ENCODE measurements at places on chromosomes 12 and 14.

GRCh38 chr12:131057722-131058515 is 104.2 kb downstream of the ADGRD1 start:
- no peak for DNase-seq
- no peaks in the 10 kb centered on the region for H3K4me1 ChIP-seq
- no peaks in the 10 kb centered on the region for H3K27me3 ChIP-seq
- H3K36me3 ChIP-seq: no peaks in the 10 kb centered on the region
- H3K27ac ChIP-seq: no peak overlapping the region
- no peak overlapping the region for H3K4me3 ChIP-seq

DNA sequence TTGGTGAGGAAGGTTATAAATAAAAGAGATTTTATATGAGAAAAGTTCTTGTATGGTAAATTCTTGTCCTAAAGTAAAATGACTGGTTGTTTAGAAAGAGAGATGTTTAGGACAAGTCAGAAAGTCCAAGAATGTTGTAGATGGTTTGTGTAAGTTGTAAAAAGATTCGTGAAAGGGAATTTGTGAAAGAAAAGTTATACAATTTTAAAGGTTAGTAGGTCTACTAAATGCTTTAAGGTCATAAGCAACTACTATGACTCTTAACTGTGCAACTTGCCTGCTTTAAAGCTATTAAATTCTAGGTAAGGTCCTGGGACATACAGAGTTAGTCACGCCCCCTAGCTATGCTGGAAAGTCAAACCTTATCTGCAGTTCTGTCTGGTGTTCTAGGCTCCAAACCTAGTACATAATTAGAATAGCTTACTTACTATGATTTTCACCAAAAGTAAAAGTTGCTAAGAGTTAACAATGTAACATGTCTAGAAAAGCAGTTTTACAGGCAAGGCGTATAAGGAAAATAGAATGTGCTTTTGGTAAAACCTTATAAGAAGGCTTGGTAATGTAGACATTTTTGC is 11.2 kb upstream of the DHRS2 start:
- no peaks in the 10 kb centered on the region for H3K27me3 ChIP-seq
- no peaks in the 10 kb centered on the region for H3K36me3 ChIP-seq
- no peaks in the 10 kb centered on the region for H3K4me1 ChIP-seq
- no peak for DNase-seq
- no peak overlapping the region for H3K4me3 ChIP-seq
- no peak overlapping the region for H3K27ac ChIP-seq

DNA sequence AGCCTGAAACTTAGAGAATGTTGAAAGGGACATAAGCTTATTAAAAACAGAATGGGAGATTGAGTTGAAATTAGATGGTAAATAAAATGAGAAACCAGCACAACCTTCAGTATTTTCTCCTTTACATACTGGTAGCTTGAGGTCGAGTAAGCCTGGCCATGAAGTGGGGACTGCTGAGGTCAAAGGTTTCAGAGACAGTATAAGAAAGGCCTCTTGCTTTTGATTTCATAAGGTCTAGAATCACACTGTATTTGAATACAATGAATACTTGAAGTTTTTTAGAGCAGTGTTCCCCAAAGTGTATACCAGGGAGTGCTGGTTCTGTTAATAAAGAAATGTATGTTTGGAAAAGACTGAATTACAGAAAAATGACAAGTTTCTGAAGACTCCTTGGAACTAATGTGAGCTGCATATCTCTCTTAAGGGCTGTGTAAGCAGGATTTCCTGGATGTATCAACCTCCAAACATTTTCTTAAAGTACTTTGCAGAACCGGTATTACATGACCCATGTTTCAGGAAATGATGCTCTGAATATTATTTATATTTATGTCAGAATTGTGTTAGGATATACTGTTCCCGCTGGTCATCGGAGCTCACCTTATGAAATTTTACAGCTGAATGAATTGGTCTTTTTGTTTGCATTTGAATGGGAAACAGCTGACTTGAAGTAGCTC is 85.0 kb downstream of the AKAP6 start:
- no peaks in the 10 kb centered on the region for H3K27me3 ChIP-seq
- no peaks in the 10 kb centered on the region for H3K4me1 ChIP-seq
- no peaks in the 10 kb centered on the region for H3K36me3 ChIP-seq
- H3K27ac ChIP-seq: no peak overlapping the region

GRCh38 chr14:45526715-45527549 is 273.9 kb upstream of the MIS18BP1 start:
- DNase-seq: peak; percentile 52
- no peak overlapping the region for H3K4me3 ChIP-seq
- no peaks in the 10 kb centered on the region for H3K36me3 ChIP-seq
- H3K4me1 ChIP-seq: peaks cover 2% of the 10 kb centered on the region
- H3K27me3 ChIP-seq: no peaks in the 10 kb centered on the region

DNA sequence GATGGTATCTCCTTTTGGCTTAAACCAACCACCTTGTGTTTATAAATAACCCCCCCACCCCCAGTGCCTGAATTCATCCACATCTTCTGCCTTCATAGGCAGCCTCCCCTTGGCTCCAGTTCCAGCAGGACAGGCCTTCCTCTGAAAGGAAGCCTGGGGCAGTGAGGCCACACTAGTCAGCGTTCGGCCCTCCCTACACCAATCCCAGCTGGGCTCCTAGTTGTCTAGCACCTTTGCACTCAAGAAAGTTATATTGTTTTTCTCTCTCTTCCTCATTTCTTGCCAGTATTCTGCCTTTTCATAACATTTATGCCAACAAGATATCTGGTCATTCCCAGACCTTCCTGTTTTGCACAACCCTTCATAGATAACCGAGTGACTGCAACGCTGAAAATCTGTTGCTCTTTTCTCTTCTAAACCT is 73.1 kb upstream of the ACTN1 start:
- no peaks in the 10 kb centered on the region for H3K27me3 ChIP-seq
- no peak for DNase-seq
- peaks cover 9% of the 10 kb centered on the region for H3K36me3 ChIP-seq
- no peak overlapping the region for H3K27ac ChIP-seq

GRCh38 chr14:63257299-63257698 is 53.1 kb downstream of the RHOJ start:
- H3K27ac ChIP-seq: no peak overlapping the region
- H3K4me1 ChIP-seq: no peaks in the 10 kb centered on the region
- DNase-seq: no peak
- no peaks in the 10 kb centered on the region for H3K36me3 ChIP-seq

- DNase-seq: no peak
- H3K27me3 ChIP-seq: peaks cover 3% of the 10 kb centered on the region
These were observed 75.5 kb upstream of the OTX2 start for GRCh38 chr14:56885825-56886224.

DNA sequence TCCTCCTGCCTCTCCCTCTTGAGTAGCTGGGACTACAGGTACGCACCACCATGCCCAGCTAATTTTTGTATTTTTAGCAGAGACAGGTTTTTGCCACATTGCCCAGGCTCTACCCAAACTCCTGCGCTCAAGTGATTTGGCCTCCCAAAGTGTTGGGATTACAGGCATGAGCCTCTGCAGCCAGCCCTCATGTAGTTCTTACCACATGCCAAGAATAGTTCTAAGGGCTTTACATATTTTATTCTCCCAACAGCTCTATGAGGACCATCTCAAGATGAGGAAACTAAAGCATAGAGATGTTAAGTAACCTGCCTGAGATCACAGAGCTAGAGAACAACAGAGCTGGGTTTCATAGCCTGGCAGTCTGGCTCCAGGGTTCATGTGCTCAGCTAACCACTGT is 37.9 kb upstream of the ALDH2 start:
- no peaks in the 10 kb centered on the region for H3K27me3 ChIP-seq
- DNase-seq: no peak
- no peaks in the 10 kb centered on the region for H3K4me1 ChIP-seq
- no peaks in the 10 kb centered on the region for H3K36me3 ChIP-seq
- H3K27ac ChIP-seq: no peak overlapping the region
- H3K4me3 ChIP-seq: no peak overlapping the region

GRCh38 chr12:104122298-104122697 is 15.7 kb downstream of the NFYB start:
- H3K4me1 ChIP-seq: peaks cover 2% of the 10 kb centered on the region
- no peaks in the 10 kb centered on the region for H3K27me3 ChIP-seq
- no peak overlapping the region for H3K4me3 ChIP-seq
- no peak for DNase-seq
- H3K36me3 ChIP-seq: peaks cover 11% of the 10 kb centered on the region
- H3K27ac ChIP-seq: no peak overlapping the region

DNA sequence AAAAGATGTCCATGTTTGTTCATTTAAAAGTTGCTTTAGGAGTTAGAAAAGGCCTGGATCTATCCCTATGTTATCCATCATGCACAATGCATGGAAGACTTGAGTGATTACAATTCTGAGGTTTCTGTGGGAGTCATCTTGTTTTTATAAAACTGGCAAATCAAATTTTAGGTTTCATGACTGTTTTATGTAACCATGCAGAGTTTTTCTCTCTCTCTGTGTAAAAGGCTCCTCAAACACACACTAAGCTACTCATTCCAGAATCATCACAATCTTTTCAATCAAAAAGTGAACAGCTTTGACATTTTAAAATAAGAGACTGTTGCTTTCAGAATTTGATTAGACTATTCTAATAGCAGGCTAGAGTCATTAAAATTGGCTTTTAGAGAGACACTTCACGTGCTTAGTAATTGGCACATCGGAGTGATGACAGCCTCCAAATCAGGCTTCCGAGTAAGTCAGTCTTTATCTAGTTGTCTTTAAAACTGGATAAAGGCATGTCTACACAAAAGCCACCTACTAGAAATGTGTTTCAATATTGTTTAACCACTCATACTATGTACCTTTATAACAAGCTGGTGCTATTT is 31.9 kb downstream of the PRICKLE1 start:
- no peaks in the 10 kb centered on the region for H3K36me3 ChIP-seq
- peaks cover 4% of the 10 kb centered on the region for H3K27me3 ChIP-seq
- H3K4me1 ChIP-seq: no peaks in the 10 kb centered on the region
- H3K4me3 ChIP-seq: no peak overlapping the region
- no peak for DNase-seq
- H3K27ac ChIP-seq: no peak overlapping the region

GRCh38 chr12:24752763-24753462 is 196.0 kb downstream of the BCAT1 start:
- H3K36me3 ChIP-seq: no peaks in the 10 kb centered on the region
- no peak for DNase-seq
- H3K4me1 ChIP-seq: peaks cover 6% of the 10 kb centered on the region
- H3K4me3 ChIP-seq: no peak overlapping the region
- no peak overlapping the region for H3K27ac ChIP-seq
- H3K27me3 ChIP-seq: no peaks in the 10 kb centered on the region

- no peaks in the 10 kb centered on the region for H3K36me3 ChIP-seq
- no peak overlapping the region for H3K4me3 ChIP-seq
- no peak overlapping the region for H3K27ac ChIP-seq
- DNase-seq: no peak
These were observed 499.8 kb downstream of the C12orf50 start for GRCh38 chr12:87529413-87529812.

- H3K4me1 ChIP-seq: no peaks in the 10 kb centered on the region
- H3K27ac ChIP-seq: no peak overlapping the region
- no peak overlapping the region for H3K4me3 ChIP-seq
- no peaks in the 10 kb centered on the region for H3K27me3 ChIP-seq
- H3K36me3 ChIP-seq: no peaks in the 10 kb centered on the region
- no peak for DNase-seq
These were observed 80.4 kb downstream of the PTCSC3 start for GRCh38 chr14:36096090-36096489.

- no peaks in the 10 kb centered on the region for H3K4me1 ChIP-seq
- DNase-seq: no peak
- H3K36me3 ChIP-seq: no peaks in the 10 kb centered on the region
- no peaks in the 10 kb centered on the region for H3K27me3 ChIP-seq
- H3K27ac ChIP-seq: no peak overlapping the region
- H3K4me3 ChIP-seq: no peak overlapping the region
These were observed 518.0 kb upstream of the TBX3 start for GRCh38 chr12:115201966-115202365.

GRCh38 chr14:97056086-97056485 is 258.9 kb downstream of the VRK1 start:
- H3K4me1 ChIP-seq: no peaks in the 10 kb centered on the region
- DNase-seq: no peak
- no peaks in the 10 kb centered on the region for H3K36me3 ChIP-seq
- H3K27me3 ChIP-seq: no peaks in the 10 kb centered on the region
- H3K27ac ChIP-seq: no peak overlapping the region

GRCh38 chr14:20802341-20803084 is at the start of gene RNASE1:
TSS of gene RNASE1 (minus strand) at chr14:20802844. CDS start at chr14:20802068, 776 bp downstream.
- no peak within 1 kb of the TSS for H3K27ac ChIP-seq
- H3K4me1 ChIP-seq: no peaks in the 10 kb centered on the region
- no peaks in the 10 kb centered on the region for H3K36me3 ChIP-seq
- DNase-seq: no peak
- H3K27me3 ChIP-seq: no peaks in the 10 kb centered on the region
- H3K4me3 ChIP-seq: no peak within 1 kb of the TSS

DNA sequence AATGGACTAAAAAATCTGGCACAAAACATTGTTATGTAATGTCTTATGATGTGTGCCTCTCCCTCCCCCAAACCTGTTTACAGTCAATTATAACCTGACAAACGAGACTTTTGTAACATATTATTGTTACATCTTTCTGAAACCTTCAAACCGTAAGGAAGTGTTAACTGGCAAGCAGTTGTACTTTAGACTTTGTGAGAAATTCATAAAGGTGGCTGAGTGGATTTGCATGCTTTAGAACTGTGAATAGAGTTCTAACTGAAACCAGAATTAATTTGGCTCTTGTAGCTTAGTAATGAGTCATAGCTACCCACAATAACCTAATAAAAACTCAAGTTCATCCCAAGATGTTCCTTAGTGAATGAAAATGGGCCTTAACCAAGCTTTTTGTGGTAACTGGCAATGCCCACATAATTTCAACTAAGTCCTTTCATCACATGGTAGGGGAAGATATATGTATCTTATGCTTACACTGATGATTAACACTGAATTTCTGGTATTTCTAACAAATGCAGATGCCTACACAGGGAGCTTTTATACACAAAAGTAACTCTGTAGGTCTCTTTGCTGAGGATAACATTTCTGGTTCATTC is 29.7 kb downstream of the RAD9B start:
- no peak overlapping the region for H3K4me3 ChIP-seq
- DNase-seq: no peak
- H3K27ac ChIP-seq: no peak overlapping the region

DNA sequence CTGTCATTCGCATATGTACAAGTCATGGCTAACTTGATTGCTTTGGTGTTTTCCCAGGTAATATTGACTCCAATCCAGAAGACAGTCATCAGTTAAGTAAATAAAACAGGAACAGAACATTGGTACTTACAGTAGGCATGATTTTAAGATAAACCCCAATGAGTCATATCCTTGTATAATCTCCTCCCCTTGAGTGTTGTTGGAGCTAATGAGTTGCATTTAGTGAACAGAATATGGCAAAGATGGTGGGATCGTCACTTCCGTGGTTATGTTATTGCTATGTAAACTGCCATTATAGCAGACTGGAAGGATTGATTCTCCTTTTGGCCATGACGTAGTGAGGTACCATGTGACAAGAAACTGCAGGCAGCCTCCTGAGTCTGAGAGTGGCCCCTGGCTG is 102.2 kb downstream of the TMX1 start:
- H3K4me1 ChIP-seq: no peaks in the 10 kb centered on the region
- H3K27me3 ChIP-seq: no peaks in the 10 kb centered on the region
- DNase-seq: no peak
- H3K36me3 ChIP-seq: no peaks in the 10 kb centered on the region
- no peak overlapping the region for H3K4me3 ChIP-seq

- H3K27ac ChIP-seq: no peak overlapping the region
- H3K4me3 ChIP-seq: no peak overlapping the region
- no peaks in the 10 kb centered on the region for H3K27me3 ChIP-seq
- no peaks in the 10 kb centered on the region for H3K36me3 ChIP-seq
These were observed 94.3 kb downstream of the AEBP2 start for GRCh38 chr12:19533567-19533966.
